ENCODE measurements at places on chromosomes 3 and 15.

DNA sequence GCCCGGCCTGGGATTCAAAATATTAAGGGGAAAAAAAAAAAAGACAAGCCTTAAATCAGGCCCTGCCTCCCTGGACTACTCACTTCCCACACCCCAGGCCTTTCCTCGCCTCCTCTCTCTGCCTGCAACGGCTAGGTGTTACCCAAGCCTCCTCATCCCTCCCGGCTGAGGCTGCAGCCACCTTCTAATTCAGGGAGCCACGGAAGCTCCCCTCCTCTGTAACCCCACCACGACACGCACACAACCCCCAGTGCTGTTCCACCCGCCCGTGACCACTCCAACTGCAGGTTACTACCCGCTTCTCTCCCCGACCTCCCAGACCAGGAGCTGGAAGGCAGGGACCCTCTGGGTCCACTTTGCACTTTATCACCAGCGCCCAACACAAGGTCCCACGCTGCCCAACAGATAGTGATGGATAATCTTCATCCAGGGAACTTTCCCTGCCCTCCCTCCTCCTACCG is 936 bp downstream of the KIF7 start:
- no peak for DNase-seq

DNA sequence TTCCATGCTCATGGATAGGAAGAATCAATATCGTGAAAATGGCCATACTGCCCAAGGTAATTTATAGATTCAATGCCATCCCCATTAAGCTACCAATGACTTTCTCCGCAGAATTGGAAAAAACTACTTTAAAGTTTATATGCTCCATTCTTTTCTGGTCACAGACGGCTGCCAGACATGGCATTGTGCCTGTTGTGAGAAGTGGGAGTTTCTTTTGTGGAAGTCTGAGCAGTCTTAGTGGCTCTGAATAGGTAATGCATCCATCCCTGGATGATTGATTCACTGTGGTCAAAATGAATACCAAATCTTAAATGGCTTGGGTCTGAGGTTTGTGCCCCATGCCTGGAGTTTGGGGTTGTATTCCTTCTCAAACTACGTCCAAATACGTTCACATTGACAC is 274.5 kb upstream of the AZI2 start:
- no peak for DNase-seq

DNA sequence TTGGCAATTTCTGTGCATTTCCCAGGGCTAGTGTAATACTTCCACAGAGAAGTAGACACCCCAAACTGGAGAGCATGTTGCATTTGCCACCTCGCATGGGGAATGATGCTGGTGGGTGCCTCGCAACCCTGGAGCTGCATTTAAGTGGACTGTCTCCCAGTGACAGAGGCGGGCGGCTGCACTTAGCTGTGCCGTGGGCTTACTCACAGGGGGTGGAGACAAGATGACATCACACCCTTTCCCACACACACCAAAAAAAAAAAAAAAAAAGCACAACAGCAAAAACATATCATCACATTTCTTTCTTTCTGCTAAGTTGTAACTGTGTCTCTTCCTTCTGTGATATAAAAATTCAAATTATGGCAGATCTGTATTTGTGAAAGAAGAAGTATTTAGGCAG is at the start of gene ABI3BP:
TSS of gene ABI3BP (minus strand) at position 113 of the 400 bp plus-strand sequence. CDS start at position 76, 37 bp downstream.
- DNase-seq = no peak

GRCh38 chr3:45443459-45443858 is 55.1 kb downstream of the LARS2 start:
- DNase-seq = no peak

DNA sequence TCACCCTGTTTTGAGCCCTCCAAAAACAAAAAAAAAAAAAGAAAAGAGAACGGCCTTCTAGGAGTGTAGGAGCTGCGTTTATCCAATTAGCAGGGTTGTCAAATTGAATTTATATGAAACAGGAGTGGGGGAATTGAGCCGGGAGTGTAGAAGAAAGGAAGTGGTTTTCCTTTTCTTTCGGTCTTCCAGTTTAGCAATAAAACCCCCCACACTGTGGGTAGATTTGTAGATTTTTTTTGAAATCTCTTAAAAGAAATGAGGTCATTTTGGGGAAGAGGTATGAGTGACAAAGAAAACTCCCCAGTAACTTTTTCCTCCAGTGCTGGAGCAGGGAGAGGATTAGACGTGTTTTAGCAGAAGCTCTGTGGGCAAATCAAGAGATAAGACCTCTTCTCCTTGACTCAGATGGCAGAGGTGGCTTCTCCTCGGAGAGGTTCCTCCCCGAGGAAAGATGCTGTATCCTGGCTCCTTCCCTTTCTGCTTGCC is 30.8 kb downstream of the BOC start:
- no peak for DNase-seq

DNA sequence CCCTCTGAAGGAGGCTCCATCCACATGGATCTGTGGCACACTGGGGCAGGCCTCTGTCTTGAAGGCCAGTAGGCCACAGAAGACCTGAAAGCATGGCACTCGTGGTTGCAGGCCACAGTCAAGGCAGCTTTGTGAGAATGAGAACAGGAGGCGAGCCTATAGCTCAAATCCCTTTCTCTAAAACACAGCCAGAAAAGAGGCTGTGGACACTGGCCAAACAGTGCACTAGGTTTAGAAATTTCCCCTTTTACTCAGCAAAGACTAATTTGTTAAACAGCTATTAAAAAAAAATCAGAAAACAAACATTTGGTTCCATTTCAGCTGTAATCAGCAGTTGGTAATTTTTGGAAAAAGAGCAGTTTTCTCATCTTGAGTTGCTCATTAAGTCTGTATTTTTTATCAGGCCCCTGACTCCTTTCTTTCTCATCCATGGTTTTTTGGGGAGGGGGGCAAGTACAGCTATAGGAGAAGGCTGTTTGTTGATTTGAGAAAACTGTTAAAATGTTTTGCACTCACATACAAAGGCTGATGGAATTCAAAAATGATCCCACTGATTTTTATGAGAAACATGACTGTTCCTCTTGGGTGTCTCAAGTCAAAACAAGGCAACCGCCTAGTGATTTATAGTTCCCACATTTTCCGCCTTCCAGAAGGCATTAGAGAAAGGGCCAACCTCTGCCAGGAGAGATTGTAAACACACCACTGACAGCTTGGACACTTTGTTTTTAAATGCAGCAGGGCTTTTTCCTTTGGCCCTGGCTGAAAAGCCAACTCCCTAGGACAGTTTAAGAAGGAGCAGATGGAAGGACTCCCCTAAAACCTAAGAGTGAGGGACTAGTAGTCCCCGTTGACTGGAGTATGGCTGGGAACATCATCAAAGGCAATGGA is 28.1 kb downstream of the PARP16 start:
- DNase-seq = no peak

DNA sequence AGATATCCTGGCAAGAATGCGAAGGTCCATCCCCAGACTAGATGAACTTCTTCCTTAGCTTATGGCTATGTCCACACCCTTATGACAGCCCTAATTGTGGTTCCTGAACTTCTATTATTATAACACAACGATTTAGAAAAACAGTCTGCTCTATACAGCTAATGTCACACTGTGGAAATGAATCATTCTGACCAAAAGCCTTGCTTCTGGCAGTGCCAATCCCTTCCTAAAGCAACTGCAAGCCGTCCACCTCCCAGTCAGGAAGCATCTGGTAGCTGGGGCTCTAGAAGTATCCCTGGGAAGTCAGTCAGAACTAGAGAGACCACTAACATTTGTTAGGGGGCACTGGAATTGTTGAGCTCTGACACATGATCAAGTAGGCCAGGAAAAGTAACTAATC is 45.0 kb downstream of the MYO5A start:
- no peak for DNase-seq

- DNase-seq = no peak
Observed at GRCh38 chr3:81723732-81724313, 37.6 kb downstream of the GBE1 start.

- DNase-seq = no peak
Observed at GRCh38 chr3:26712211-26713026, 89.8 kb downstream of the LRRC3B start.

DNA sequence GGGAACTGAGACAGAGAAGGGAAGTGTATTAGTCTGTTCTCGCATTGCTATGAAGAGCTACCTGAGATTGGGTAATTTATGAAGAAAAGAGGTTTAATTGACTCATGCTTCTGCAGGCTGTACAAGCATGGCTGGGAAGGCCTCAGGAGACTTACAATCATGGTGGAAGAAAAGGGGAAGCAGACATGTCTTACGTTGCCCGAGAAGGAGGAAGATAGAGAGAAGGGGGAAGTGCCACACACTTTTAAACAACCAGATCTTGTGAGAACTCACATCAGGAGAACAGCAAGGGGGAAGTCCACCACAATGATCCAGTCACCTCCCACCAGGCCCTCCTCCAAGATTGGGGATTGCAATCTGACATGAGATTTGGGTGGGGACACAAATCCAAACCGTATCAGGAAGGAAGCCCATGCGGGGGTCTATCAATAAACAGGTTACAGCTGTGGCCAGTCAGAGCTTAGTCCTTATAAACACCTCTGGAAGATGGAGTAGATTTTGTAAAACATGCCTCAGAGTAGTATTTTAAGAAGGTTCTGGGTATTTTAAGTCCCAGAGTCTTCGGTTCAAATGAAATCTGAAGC is 153.9 kb downstream of the GHSR start:
- DNase-seq = no peak
